LHCN-M2 (cell line): ENCODE measurements at places on chromosomes 11 and 22. TPM values are rescaled to one million over a fixed set of nuclear protein-coding genes. Genes with fewer than 3 reads are reported as not detected.

DNA sequence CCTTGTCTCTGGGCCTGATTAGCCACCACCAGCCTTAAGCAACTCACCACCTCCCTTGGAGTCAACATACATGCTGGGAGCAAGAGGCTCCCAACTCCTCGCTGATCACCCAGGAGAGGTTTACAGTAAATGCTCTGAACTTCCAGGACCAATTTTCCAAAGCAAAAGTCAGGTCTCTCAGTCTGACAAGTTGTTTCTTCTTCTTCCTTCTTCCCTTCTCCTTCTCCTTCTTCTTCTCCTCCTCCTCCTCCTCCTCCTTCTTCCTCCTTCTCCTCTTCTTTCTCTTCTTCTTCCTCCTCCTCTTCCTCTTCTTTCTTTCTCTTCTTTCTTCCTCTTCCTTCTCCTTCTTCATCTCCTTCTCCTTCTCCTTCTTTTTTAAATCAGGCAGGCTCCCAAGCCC, 148.2 kb downstream of the NECTIN1 start:
- no peak for DNase-seq

GRCh38 chr11:69727266-69727665, 23.4 kb upstream of the FGF19 start:
- no peak for DNase-seq

- no peak for DNase-seq
Observed at GRCh38 chr11:115848080-115848479, 343.9 kb upstream of the CADM1 start.

Gene MPEG1
- not detected in 2 replicates for total RNA-seq

Gene ELMOD1
- 0.45 and 1.4 TPM in 2 replicates for total RNA-seq

DNA sequence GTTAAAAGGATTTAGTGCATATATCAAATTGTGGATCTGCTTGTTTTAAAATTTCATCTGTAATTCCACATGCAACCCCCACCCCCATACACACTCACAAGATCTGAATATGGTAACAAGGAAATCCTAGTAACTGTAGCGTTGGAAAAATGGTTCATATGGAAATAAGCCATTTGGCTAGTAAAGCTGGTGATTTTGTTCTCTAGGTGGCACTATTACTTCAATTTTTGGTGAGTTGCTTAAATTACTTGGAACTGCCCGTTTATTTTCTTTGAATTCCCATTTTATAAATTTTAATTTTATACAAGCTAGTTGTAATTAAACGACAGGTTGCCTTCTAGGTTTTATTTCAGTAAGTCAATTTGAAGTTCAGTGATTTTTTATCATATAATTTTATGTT, 5.3 kb downstream of the BDNF start:
- no peak for DNase-seq

DNA sequence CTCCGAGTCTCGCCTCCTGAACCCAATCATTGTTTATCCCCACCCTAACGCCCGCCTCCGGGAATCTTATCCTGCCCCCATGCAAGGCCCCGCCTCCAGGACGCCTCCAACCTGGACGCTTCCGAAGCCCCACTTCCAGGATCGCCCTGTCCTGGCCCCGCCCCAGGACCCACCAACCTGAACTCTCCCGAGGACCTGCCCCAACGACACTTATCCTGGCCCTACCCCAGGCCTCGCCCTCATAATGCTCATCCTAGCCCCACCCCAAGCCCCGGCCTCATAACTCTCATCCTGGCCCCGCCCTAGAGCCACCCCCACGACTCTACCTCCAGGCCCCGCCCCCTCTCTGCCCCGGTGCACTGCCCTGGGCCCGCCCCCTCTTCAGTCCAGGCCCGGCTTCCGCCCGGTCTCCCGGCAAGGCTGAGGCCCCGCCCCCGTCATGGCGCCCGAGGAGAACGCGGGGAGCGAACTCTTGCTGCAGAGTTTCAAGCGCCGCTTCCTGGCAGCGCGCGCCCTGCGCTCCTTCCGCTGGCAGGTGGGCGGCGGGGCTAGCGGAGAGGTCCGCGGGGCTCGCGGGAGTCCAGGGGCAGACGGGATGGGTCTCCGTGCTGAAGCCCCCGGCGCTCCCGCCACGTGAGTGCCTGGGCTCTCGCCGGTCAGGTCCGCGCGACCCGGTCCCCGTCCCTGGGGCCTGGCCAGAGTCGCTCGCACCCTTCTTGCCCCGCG, 45.7 kb upstream of the DEFB108B start:
- peak; percentile 76 for DNase-seq

Gene DCHS1
- total RNA-seq = 2.4 and 2.6 TPM in 2 replicates

DNA sequence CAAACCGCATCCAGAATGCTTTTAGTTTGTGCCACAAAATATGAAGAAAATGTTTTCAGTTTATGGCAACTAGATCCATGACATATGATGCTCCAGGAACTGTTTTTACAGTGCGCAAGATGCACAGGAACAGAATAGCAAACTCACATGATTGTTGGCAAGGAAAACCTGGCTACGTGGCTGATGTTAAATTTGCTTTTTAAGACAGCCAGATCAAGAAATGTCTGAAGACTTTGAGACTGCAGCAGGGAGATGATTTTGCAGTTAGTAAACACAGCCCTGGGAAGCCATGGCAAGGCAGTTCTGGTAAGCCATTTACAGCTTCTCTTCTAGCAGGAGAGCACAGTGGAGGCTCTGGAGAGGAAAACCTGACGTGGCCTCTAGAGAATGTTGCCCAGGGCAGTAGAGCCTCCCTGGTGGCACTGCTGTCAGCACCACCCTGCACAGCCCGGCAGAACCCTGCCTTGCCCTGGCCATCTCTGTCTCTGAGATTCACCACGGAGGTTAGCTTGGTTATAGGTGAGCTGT, 69.8 kb upstream of the TNRC6B start:
- peak; percentile 16 for DNase-seq

DNA sequence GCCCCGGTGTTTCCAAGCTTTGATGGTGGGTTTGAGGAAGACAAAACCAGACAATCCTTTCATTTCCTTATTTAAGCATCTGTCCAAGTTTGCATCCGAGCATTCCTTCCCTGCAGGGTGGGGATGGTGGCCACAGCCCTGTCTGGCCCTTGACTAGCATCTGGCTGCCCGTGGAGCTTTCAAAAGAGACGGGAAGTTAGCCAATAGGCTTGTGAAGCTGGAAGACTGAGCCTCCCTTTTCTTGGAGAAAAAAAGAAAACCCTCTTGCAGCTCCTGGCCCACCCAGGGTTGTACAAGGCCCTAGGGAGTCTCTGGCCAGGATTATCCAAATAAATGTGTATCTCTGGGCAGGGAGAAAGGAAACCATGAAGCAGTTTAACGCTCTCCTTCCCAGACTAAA, 60.6 kb downstream of the MICAL2 start:
- DNase-seq = peak; percentile 50

- DNase-seq = no peak
Observed at GRCh38 chr11:1943576-1943975, 3.6 kb upstream of the MRPL23 start.

- DNase-seq = no peak
Observed at GRCh38 chr11:108758458-108758857, 93.6 kb downstream of the DDX10 start.

GRCh38 chr22:19540394-19540793, 16.2 kb upstream of the CLDN5 start:
- DNase-seq = no peak

Gene CCDC73
- total RNA-seq = not detected in 2 replicates

DNA sequence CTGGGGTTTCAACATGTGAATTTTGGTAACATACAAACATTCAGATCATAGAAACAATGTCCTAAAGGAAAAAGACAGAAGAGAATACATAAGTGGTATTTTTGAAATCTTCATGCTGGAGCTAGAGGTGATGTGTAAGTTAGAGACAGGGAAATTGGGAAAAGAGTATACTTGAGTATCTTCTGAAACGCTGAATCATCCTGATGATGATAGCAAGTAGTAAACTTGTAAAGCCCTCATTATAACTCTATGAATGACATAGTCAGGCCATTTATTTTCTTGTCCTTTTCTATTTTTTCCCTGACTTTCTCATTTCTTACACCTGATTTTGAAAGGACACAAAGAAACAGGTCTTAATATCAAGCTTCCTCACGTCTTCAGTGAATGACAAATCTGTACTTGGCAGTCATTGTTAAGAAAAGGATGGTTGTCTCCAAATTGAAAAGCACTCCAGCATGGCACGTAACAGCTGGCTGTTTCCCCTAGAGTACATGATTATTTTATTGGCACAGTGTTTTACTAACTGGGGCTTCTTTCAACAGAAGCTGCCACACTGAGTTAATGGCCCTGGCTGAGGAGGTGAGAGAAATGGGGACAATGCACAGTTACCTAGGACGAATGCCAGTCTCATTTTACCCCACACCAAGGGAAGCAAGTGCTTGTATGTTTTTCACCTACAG, 140.7 kb upstream of the CTSC start:
- no peak for DNase-seq

DNA sequence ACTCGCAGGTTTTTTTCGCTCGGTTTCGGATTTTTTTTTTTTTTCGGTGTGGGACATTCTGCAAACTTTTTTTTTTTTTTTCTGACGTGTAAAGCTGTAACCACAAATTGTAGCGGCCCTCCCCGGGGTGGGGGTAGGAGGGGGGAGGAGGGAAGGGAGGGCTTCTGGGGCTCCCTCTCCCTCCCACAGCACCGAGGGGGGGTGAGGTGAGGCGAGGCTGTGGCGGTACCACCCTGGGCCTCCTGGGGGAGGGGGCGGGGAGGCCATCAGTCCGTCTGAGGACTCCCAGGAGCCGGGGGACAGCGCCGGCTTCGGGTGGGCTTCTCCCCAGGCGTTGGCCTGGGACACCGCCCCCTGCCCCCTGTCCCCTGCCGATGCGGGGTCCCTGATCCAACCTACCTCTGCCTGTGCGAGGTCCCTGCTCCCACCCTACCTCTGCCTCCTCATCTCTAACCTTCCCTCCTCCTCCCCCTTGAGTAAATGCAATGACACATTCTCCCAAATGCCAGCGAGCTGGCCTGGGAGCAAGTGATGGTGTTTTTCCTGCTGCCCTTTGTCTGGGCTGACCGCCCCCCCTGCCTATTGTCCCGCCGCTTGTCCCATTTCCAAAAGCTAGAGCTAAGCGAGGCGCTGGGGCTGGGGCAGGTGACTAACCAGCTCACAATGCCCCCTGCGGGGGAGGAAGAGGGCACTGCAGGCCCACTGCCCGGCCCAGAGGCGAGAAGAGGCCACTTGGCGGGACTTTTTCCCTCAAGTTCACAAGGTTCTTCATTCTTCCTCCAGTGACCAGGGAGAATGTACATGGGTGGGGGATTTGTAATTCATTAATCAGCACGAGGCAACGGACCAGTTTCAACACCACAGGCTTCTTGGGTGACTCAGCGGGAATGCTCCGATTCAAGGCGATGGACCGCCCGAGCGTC, 511 bp upstream of the CLCF1 start:
- peak; percentile 97 for DNase-seq

- DNase-seq = no peak
Observed at GRCh38 chr22:49487950-49488349, 339.7 kb downstream of the BRD1 start.

Gene TMPRSS5
- 0.17 and 0.38 TPM in 2 replicates for total RNA-seq

Gene TECTA
- total RNA-seq = 0.32 and 0.40 TPM in 2 replicates

Gene MUC2
- total RNA-seq = not detected in 2 replicates

Gene TBX10
- not detected in 2 replicates for total RNA-seq

Gene AAMDC
- total RNA-seq = 22.0 and 29.7 TPM in 2 replicates

Gene TRPC6
- not detected in 2 replicates for total RNA-seq

DNA sequence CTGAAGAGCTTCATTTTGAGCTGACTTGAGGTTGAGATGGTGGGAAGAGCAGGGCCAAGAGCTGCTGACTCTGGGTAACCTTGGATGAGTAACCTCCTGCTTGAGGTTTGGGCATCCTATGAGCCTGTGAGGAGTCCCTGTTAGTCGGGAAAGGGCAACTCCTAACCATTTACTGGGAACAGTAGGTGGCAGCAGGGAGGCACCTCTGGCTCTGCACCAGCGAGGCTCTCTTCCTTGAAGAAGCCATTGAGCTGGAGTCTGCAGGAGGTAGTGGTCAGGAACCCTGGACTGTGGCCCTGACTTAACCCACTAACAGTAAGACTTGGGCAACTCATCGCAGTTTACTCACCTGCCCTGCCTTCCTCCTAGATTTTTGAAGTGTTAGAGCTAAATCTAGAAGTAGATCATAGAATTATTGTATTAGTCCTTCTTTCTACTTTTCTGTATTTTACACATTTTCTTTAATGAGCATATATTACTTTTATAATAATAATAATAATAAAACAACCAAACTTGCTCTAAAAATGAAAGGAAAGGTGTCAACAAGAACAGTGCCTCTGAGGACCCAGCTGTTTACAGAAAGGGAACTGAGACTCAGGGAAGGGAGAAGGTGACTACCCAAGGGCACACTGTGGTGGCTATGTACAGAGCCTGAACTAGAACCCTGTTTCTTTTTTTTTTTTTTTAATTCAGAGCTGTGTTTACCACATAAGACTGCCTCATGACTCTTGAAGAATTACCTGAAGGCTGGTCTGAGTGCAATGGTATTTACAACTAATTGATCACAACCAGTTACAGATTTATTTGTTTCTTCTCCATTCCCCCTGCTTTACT, 47.5 kb downstream of the MEI1 start:
- peak; percentile 84 for DNase-seq

DNA sequence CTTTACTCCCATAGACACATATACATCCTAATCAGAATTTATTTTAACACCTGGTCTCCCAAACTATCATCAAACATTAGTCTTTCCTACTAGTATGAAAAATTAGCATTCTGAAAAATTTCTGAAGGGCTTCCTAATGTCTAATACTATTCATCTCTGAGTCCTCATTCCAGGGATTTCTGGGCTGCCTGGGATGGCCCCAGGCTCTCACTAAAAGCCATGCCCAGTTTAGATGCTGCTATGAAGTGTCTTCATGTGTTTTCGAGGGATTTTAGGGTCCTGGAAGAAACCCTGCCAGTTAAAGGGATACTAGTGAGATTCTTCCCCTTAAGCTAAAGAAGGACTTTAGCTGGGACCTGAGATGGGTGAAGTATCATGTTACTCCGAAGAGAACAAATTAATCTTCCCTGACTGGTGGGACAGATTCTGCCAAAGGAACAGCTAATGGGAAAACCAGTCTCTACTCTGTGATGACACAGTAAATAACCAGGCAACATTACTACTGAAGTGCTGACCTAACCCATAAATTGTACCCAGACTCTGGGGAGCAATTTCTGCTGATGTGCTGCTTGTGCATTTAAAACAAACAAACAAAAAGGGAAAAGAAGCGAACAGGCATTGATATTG, 342.6 kb downstream of the SOX6 start:
- DNase-seq = no peak

GRCh38 chr11:32400196-32400595, 35.1 kb downstream of the WT1 start:
- no peak for DNase-seq

Gene RAB36
- total RNA-seq = under 0.01 and 0.11 TPM in 2 replicates

GRCh38 chr11:31114442-31114841, 255.1 kb downstream of the DCDC1 start:
- DNase-seq = no peak

Gene SCYL1
- total RNA-seq = 104 and 113 TPM in 2 replicates

GRCh38 chr22:35638410-35638809, 9.8 kb upstream of the APOL6 start:
- peak; percentile 18 for DNase-seq

Gene PRG3
- not detected in 2 replicates for total RNA-seq
